ENCODE measurements at places on chromosomes 13 and 19.

DNA sequence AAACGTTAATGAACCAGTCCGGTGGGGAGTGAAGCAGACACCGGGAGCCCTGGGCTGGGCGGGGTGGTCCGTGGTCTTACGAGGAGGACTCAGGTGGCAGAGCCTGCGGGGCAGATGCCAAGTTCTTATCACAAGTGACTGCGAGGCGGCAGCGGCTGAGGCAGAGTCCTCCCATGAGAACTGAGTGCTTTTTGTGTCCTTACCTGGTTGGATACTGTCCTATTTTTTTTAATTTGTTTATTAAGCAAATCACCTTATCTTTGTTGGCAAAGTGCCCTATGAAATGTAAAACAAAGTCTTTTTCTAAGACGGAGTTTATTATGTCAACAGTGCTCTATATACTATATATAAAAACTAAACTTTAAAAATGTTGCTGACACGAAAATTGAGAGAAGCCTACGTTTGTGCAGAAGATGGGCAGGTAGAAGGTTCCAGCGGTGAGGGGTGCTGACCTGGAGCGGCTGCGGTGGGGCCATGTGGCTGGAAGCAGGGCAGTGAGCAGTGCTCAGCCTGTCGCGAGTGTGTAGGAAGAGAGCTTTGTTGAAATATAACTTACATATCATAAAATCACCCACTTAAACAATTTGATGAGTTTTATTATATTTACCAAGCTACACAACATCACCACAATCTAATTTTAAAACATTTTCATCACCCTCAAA lies 82.2 kb downstream of the ATP11A start:
- DNase-seq: no peak

DNA sequence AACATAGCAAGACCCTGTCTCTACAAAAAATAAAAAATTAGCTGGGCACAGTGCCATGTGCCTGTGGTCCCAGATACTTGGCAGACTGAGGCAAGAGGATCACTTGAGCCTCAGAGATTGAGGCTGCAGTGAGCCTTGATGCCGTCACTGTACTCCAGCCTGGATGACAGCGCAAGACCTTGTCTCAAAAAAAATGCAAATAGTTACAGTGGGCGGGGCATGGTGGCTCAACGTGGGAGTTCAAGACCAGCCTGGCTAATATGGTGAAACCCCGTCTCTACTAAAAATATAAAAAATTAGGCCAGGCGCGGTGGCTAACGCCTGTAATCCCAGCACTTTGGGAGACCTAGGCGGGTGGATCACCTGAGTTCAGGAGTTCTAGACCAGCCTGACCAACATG lies 8.5 kb downstream of the PGLS start:
- DNase-seq: no peak

GRCh38 chr19:44777715-44778347 lies at the start of gene CBLC:
Gene CBLC, plus strand, starts transcription at chr19:44777890. Its CDS starts 42 bp downstream, at chr19:44777932.
- DNase-seq: no peak

GRCh38 chr13:48731957-48732569 lies 78.3 kb downstream of the CYSLTR2 start:
- no peak for DNase-seq

GRCh38 chr13:22061371-22061805 lies 390.5 kb downstream of the FGF9 start:
- no peak for DNase-seq
